Stimulated activated CD4-positive, alpha-beta T cell treated with anti-CD3 and anti-CD28 coated beads, TNF-alpha, amount 100 ng/mL, for 24 hours (primary cell): ENCODE measurements at places on chromosomes 2 and 18.

- DNase-seq: no peak
Observed at GRCh38 chr2:100141906-100142305, 484 bp downstream of the AFF3 start.

- no peak for DNase-seq
Observed at GRCh38 chr18:48845174-48845573, 105.6 kb downstream of the SMAD7 start.

DNA sequence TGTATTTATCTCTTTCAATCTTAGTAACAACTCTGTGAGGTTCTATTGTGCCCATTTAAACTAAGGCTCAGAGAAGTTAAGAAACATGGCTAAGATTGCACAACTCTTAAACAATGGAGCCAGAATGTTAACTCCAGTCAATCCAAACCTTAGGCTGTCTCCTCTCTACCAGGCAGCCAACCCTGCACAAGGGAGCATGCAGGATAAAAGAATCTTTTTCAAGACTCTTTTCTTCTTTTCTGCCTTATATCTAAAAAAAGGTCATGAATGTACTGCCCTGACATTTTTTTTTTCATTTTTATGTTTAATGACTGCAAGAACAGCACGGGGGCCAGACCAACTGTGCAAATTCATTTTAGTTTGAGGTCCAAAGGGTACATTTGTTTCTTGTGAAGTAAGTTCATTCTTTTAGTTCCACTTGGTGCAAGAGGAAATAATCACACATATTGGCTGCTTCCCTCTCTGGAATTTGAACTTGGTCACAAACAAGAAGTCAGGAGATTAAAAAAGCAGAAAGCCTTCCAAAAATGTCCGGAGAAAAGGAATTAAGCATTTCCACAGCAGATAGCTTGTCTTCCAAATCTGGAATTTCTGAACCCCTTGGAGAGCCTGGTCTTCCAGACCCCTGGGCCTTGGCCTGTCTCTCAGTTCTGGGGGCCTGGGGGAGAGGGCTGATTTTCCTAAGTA is 96.0 kb upstream of the RIOK3 start:
- no peak for DNase-seq

DNA sequence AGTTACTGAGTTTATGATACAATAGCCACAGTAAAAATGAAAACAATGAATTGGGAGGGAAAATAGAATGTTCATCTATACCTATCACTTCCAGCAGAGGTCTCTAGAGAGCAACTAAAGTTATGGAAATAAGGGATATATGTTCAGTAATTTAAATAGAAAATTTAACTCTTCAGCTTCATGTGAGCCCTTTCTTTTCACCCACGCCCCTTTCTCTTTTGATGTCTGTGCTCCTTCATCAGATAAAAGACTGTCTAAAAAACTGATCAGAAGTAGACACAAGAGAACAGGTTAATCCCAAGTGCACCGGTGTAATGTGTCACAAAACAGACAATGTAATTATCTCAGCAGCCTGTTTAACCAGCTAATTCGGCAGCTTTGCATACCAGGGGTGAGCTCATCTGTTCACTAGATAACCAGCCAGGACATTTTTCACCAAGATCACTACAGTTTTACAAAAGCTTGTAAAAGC is 238.5 kb upstream of the ERBB4 start:
- no peak for DNase-seq

DNA sequence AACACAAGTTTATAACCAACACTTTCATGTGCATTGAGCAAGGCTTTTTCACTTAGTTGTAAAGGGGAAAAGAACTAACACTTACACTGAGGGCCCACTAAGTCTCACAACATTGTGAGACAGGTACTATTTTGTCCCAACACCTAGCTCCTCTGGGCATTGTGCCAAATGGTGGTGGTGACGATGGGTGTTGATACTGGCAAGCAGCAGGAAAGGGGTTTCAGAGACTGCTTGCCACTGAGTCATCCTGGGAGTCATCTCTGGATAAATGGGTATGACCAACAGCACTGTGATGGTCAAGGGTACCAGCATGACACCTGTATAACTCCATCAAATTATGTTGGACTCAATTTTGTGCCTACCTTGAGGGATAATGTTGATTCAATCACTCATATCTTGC is 138.8 kb upstream of the ITGA6 start:
- DNase-seq: no peak

DNA sequence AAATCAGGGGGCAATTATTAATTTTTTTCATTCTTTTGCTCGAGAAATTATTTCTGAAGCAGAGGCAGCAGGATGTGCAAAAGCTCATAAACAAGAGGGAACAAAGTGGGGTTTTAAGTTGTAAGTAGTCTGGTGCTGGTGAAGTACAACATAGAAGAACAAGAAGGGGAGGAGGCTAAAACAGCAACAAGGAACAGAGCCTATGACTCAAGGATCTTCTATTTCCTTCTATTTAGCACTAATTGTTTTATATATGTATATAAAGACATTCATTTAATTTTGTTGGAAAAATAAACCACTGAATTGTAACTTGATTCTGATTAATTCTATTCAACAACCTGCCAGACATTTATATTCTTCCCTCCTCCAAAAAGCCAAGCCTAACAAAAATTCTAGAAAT is 35.0 kb downstream of the YES1 start:
- DNase-seq: no peak

GRCh38 chr2:218880102-218880858 is at the start of gene WNT10A:
Gene WNT10A, plus strand, starts transcription at chr2:218880852. Its CDS starts 144 bp downstream, at chr2:218880996.
- DNase-seq: peak; percentile 69

GRCh38 chr2:235278771-235279355 is 215.0 kb upstream of the AGAP1 start:
- no peak for DNase-seq

DNA sequence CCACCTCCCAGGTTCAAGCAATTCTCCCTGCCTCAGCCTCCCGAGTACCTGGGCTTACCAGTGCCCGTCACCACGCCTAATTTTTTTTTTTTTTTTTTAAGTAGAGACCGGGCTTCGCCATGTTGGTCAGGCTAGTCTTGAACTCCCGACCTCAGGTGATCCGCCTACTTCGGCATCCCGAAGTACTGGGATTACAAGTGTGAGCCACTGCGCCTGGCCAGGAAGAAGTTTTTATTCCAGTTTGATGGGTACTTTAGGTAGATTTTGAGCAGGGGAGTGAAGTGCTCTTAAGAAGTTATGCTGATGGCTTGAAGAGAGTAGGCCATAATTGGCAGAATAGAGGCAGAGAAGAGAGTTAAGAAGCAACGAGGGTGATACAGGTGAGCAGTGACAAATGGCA is 25.3 kb downstream of the FZD5 start:
- no peak for DNase-seq

DNA sequence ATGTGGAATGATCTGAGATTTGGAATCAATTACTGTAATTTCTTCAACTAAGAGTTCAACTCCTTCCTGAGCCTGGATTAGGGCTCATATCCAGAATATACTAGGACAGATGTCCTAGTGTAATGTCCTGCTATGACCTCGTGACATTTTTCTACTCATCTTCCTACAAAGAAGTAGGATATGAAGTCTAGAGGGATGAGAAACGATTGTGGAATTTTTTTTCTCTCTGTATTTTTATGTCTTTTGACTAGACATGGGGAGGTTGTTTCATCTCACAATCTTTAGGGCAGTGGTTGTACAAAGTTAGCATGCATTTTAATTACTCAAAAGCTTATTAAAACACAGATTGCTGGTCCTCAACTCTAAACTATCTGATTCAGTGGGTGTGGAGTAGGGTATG is 203.0 kb downstream of the PARD3B start:
- DNase-seq: no peak

DNA sequence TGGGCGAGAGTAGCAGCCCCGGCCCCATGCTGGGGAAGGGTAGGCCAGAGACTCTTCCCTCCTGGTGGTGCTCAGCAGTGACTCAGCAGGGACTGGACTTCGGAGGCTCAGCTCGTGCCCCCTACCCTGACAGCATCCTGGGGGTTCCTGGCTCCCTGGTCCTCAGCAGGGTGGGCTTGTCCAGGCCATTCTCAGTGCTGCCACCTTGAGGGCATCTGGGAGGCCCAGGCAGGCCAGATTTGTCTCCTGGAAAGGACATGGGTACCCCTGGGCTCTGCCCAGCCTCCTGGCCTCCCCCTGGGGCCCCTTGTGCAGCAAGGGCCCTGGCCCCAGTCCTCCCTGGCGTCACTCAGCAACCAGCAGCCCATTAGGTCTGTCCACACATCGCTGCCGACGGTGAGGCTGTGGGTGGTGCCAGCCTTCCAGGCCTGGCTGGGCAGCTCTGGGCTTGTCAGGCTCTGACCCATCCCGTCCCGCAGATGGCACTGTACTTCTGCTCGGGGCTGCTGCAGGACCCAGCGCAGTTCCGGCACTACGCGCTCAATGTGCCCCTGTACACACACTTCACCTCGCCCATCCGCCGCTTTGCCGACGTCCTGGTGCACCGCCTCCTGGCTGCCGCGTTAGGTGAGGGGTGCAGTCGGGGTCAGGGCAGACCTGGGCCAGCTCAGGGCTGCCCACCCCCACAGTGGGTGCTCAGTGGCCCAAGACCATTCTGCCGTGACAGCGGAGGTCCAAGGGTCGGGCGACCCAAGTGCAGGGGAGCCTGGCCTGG is 45.0 kb upstream of the ALPP start:
- no peak for DNase-seq

GRCh38 chr2:70420143-70420542 is 118.3 kb upstream of the FAM136A start:
- DNase-seq: no peak

DNA sequence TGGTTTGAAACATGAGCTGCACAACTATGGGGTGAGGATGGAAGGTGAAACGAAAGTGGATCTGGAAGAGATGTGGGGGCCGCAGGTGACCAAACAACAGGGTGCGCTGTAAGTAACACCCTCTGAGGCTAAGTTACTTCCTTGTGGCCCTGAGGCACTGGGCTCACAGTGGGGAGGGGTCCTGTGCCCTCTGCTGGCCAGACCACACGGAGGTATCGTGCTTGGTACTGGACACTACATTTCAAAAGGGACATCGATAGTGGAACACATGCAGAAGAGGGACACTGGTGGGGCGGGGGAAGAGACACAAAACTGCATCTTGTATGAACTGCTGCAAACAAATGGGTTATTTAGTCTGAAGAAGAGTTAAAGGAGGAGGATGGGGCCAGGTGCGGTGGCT is 110.6 kb downstream of the CLIP4 start:
- no peak for DNase-seq

- no peak for DNase-seq
Observed at GRCh38 chr2:45332094-45332493, 279.0 kb downstream of the SRBD1 start.

DNA sequence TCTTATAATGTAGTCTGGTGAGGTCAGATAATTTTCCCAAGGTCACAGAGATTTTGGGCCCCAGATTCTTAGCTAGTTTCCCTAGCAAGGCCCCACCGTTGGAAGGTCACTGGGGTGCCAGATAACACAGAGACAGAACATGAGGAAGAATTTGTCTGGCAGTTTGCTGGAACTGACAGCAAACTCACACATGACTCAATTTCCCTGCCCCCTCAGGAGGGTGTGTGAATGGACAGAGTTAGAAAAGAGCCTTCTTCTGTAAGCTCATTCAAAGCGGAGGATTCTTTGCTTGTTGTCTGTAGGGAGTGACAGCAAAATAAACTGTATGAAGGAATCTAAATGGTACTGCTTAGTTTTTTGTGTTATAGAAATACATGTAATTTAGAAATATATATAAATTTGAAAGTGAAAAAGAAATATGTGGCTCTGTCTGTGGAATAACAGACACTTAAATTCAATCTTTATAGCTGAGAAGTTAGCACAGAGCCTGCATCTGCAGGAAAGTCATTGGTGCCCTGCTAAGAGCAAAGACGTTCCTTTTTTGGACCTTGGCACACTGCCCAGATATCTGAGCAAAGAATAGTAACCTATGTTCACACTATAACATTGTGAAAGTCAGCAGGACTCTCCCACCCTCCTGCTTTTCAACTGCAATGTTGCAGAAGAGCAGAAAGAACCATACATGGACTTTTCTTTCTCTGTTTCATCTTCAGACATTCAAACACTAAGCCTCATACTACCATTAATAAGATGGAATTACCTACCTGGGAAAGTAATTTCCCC is 2.1 kb downstream of the MDH1 start:
- DNase-seq: no peak

DNA sequence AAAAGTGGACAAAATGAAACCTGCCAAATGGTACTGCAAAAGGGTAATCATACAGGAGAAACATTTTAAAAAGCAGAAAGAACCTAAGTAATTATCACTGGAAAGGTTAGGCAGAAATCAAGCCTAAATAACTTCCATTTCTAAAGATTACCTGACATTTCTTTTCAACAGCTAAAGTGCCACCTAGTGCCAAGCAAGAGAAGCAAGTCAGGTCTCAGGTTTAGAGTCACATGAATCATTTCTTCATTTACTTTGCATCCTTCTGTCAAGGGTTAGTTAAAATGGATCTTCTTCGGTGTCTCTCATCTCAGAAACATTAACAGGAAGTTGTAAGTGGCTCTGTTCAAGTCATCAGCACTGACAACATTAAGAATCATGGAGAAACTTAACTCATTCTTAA is 90.3 kb downstream of the AKAIN1 start:
- DNase-seq: no peak

- no peak for DNase-seq
Observed at GRCh38 chr2:133453032-133453431, 115.2 kb downstream of the NCKAP5 start.

- DNase-seq: no peak
Observed at GRCh38 chr2:133235968-133236367, 332.3 kb downstream of the NCKAP5 start.

DNA sequence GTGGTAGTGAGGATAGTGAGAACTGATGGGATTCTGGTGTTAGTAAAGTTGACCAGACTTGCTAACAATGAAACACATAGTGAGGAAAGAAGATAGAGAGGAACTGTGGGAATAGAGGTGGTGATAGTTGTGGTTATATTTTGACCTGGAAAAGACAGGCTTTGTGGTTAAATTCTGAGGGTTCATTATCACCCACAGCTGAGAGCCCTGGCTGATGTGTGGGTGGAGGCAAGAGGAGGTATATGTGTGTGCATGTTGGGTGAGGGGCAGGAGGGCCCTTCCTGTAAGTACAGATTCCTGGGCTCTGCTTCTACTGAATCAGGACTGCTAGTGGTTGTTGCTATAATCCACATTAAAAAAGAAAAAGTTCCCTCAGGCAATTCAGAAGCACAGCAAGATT is 26.2 kb upstream of the TMEM163 start:
- DNase-seq: no peak

DNA sequence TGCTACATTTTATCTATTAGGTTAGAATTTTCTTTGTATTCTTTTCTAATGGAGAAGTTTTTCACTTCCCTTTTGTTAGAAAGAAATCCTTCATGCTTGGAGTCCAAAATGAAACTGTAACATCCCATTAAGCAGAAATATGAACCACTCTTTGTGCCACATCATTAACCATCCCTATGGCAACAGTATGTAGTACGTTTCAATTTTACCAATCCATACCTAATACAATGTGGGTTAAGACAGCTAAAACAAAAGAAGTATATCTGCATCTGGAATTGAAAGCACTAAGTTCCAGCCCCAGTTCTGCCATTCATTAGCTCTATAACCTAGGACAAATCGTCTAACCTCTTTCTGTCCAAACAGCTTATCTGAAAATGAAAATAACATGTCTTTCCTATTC is 409.2 kb upstream of the SPHKAP start:
- DNase-seq: no peak

- DNase-seq: no peak
Observed at GRCh38 chr18:25799231-25799630, 291.2 kb downstream of the SS18 start.
